ENCODE measurements at places on chromosomes 12 and 14.

DNA sequence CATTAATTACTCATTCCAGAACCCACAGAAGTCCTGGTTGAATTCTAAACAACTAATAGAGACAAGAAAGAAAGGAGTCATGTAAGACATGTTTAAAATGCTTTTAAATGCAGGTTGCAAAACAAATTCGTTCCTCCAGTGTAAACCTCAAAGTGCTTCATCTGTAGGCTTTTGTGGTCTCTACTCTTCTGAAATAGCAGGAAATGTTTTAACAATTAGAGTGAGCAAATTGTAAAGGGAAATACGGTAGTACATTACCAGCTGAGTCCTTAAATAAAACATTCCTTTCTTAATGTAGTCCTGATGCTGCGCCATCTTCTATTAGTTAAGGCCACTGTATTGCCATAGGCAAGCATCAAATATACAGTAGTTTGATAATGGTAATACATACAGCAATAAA is 1934.2 kb upstream of the SEL1L start:
- no peak for DNase-seq

DNA sequence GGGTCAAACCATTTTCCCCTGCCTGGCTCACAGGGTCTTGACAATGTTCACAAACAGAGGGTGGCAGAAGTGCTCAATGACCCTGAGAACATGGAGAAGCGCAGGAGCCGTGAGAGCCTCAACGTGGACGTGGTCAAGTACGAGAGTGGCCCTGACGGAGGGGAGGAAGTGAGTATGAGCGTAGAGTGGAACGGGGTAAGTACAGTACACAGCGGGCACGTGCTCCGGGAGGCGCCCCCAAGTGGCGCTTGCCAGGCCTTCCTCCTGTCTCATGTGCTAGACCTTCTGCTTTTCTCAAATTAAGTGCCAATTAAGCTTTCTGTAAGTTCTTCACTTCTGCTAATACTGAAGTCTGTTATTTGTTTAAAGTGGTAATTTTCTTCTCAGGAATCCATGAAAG is 35.9 kb downstream of the XRCC3 start:
- DNase-seq, result no peak

- DNase-seq, result peak; percentile 61
Measured at GRCh38 chr14:75123991-75124390, 2.9 kb downstream of the NEK9 start.

- no peak for DNase-seq
Measured at GRCh38 chr12:96171905-96172304, 22.3 kb upstream of the ELK3 start.

- no peak for DNase-seq
Measured at GRCh38 chr14:86091811-86092210, 561.9 kb downstream of the FLRT2 start.

GRCh38 chr12:108511633-108512540 is 3.2 kb upstream of the FICD start:
- DNase-seq, result peak; percentile 34

- no peak for DNase-seq
Measured at GRCh38 chr14:93044121-93044520, 71.6 kb downstream of the ITPK1 start.

DNA sequence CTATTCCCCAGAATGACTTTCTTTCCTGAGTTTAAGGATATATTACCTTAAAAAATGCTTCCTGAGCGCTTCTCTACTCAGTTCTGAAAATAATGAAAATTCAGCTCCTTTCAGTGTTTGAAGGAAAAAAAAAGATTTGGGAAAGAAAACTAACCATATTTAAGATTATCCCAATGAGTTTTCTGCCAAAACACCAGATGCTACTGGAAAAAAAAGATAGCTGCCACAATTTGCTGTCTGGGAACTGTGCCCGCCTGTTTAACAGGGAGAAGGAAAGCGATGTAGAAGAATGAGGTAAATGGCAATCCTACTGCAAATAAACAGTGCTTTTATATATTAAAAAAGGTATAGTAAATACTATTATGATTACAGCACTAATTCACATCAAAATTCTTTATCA is 367.6 kb upstream of the PRICKLE1 start:
- DNase-seq, result no peak

- no peak for DNase-seq
Measured at GRCh38 chr12:65500091-65500900, 221.8 kb downstream of the MSRB3 start.

DNA sequence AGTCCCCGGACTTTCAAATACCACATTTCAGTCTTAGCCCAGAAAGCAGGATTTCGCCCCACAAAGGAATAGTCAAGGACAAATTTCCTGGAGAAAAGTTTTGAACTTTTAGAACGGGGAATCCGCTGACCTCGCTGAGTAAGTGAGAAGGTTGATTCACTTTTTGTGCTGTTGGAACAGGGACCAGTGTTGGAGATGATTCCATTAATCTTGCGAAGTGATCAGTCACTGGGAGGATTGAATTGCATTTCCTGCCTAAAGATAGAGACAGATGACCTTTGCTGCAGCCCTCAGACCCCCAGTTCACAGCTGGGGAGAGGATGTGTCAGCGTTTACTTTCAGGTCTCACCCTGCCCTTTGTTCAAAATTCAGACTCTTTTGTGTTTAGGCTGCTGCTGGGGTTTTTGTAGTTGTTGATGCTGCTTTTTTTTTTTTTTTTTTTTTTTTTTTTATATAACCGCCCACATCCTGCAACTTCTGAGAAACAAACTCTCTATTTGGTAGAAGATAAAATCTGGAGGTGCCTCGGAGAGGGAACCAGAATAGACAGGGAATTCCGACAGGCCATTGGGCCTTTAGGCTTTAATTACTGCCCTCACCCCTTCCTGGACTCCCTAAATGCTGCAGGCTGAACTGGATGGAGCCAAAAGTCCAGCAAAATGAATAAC is 9.8 kb upstream of the KDM2B start:
- no peak for DNase-seq

DNA sequence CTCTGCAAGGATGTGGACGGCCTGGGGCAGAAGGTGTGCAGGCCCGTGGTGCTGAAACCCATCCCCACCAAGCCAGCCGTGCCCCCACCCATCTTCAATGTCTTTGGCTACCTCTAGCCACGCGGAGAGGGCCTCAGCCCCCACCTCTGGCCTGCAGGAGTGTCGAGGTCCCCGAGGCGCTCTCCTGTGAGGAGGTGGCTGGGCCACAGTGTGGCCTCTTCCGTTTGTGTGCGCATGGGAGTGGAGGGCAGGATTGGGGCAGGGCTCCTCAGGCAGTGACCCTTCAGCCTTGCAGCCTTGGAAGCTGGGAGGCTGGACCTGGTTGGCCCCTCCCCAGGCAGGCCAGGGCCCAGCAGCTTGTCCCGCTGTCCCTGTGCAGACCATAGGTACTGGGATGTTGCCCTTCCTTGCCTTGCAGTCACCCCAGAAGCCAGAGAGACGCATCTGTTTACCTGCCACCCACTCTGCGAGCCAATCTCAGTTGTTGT is 1.9 kb downstream of the FAM181A start:
- DNase-seq, result no peak

- DNase-seq, result no peak
Measured at GRCh38 chr14:62455446-62455845, 589.8 kb downstream of the KCNH5 start.

DNA sequence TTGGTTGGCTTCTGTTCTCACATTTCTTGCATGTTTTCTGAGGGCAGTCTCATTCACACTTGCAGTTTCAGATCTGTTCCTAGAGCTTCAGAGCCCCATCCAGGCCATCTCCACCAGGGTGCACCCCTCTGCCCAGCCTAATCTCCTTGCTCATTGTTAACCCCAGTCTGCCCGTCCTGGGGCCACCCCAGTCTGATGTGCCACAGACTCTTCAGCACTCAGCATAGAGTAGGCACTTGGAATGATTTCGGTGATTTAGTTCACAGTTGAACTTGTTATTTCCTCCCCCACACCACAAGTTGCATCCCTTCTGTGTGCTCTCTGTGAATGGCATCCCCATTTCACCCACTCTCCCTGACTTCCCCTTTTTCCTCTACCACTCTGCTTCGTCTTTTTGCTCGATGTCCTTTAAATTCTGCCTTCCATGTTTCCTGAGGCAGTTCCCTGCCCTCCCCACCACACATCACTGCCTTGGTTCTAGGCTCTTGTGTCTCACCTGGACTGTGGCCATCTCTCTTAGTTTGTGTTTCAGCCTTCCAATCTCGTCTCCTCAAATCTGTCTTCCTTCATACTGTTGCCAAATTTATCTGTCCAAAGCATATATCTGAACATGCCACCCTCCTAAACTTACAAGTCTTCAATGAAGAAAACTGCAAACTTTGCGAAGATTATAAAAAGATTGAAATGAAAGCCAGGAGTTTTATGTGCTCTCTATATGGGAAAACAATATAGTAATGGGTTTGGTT is 41.5 kb downstream of the ANO6 start:
- no peak for DNase-seq

GRCh38 chr14:22266683-22267082 is 322.3 kb downstream of the DAD1 start:
- no peak for DNase-seq

DNA sequence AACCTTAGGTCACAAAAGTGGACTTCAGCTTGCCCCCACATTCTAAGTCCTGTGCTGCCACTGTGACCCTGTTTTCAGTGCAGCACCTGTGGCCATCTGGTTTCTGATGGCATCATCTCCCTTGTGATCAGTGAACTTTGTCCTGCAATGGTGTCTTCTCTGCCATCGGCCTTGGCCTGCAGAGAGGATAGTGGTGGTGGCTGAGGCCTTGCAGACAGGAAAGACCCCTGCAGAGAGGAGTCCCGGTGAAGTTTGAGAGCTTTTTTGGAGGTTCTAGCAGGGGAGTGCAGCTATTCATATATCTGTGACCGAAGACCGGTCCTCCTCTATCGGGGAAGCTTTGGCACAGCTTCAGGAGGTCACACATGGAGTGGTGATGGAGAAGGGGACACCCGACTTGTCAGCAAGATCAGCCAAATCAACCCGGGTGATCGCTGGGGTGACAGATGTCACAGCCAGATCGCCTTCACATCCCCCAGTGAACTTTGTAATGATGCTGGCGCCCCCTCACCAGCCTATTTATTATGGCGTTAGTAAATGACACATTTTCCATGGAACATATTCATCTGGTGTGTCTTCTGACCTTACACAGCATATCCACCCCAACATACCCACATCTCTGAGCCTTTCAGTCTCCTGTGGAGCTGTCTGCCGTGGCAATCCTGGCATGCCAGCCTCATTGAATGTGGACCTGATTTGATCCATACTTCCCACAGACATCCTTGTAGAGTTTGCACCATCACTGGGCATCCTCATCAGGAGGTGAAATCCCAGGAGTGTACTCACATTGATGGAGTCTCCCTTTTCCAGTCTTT is 136.1 kb downstream of the PAPOLA start:
- no peak for DNase-seq

- no peak for DNase-seq
Measured at GRCh38 chr14:63912286-63912685, 59.5 kb downstream of the SYNE2 start.

- no peak for DNase-seq
Measured at GRCh38 chr12:121917950-121918678, at the start of gene CFAP251. TSS of gene CFAP251 (plus strand) at chr12:121918592. CDS start at chr12:121921306, 2,714 bp downstream.

DNA sequence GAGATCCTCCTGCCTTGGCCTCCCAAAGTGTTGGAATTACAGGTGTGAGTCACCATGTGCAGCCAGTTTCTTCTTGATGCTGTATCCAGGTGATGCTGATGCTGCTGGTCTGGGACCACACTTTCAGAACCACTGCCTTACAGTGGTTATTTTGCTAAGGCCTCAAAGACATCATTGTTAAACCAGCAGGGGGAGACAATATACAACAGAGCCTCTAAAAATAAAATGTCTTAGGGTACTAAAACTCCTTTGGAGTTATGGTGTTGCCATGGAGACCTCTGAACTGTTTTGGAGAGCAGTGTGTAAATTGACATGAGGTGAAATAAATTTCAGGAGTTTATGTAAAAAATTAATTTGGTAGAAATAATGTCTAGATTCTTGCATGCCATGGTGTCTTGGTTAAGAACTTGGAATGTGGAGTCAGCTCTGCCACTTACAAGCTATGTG is 1.1 kb upstream of the ARG2 start:
- DNase-seq, result no peak

DNA sequence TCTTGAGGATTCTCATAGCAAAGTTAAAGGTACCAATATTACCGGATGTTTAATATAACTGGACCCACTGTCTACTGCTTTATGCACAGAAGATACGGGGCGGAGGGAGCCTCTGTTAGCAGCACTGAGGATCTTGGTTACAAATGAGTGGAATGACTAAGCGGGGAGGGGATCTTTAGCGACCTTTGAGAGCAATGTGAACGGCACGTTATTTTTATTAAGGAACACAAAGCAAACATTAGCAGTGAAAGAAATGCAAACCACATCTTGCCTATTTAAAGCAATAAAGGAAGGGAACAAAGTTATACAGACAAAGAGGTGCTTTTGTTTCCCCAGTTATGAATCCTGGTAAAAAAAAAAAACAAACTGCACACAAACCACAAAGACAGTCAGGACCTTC is 27.1 kb upstream of the PRMT8 start:
- DNase-seq, result no peak

DNA sequence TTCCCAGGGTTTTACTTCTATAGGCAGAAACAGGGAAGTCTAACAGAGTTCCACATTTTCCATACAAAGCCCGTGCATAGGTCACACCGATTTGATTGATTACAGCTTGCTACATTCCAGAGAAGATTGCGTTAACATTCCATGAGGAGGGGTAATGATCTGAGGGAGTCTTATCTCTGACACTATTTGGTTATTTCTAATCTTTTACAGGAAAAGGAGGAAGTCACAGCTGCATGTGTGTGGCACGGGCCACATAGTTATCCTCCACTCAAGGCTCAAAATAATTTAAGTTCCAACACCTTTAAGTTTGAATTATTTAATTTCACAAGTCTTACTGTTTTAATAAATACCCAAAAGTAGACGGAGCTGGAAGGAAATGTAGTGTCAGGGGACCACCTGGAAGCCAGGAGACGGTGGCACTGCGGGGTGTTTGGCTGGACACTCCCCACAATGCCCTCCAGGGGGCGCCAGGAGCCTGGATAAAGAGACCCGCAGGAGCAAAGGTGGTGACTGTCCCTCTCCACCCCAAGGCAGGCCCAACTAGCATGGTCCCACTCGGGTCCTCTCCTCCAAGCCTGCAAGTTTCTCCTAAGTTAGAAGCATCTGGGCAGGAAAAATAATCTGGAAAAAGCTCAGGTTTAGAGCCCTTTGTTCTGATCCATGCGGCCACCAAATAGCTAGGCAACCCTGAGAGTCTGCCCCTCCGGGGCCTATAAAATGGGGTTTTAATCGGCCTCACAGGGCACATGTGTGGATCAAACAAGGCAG is 20.2 kb downstream of the KRT8 start:
- DNase-seq, result no peak

DNA sequence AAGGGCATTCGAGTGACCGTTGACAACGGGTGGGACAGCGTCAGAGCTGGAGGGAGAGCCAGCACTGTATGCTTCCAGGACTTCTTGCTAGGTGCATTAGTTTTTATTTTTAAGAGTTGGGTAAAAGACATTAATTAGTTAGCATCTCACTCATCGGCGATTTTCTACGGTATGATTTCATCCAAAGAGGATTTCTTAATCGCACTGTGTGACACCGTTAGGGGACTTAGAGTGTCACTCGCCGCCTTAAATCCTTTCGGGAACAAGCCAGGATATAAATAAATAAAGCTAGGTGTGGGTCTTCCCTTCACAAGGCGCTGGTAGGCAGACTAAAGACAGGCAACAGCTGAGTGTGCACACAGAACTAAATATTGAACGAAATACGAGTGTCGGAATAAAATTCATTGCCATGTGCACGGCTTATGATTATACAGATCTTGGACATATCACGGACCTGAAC is 869 bp upstream of the NOVA1 start:
- DNase-seq, result no peak
